A549 treated with Mapracorat at 1 μM for 4 hours (cell line): ENCODE measurements at places on chromosomes 1 and 21. TPM values are rescaled to one million over a fixed set of nuclear protein-coding genes. Genes with fewer than 3 reads are reported as not detected.

Gene SELP
- not detected in 5 replicates for total RNA-seq

Gene CHIA
- not detected in 5 replicates for total RNA-seq

Gene CD84
- total RNA-seq = not detected in 5 replicates

Gene GPR153
- 2.6 to 3.7 TPM (median 3.4 TPM) in 5 replicates for total RNA-seq

Gene MAP1LC3C
- 0.19 to 0.35 TPM (median 0.24 TPM) in 4 of 5 replicates, not detected in the other for total RNA-seq

Gene TMEM81
- total RNA-seq = 1.3 to 3.0 TPM (median 2.1 TPM) in 5 replicates

Gene COQ8A
- 14.3 to 20.4 TPM (median 19.9 TPM) in 5 replicates for total RNA-seq

Gene CRYBG2
- total RNA-seq = 0.99 to 1.9 TPM (median 1.3 TPM) in 5 replicates
